ENCODE measurements at places on chromosomes 2 and 18.

- DNase-seq = no peak
These were observed 123.6 kb upstream of the EPB41L3 start for GRCh38 chr18:5667356-5667755.

DNA sequence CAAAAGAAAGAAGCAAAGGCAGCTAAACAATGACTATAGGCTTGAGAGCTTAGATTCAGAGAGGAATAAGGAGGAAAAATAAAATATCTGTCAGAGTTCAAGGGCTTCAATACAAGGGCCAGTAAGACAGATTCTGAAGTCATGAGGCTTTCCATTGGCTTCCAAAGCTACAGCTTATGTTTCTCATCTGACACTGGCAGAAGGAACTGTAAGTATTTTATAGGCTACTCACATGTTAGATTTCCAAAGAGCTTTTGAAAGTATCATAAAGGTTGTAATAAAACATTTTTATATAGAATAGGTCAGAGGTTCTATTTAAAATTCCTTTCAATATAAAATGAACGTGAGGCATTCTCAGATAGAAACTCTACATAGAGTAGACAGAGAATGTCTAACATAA is 746.6 kb upstream of the NXPH2 start:
- DNase-seq = no peak

DNA sequence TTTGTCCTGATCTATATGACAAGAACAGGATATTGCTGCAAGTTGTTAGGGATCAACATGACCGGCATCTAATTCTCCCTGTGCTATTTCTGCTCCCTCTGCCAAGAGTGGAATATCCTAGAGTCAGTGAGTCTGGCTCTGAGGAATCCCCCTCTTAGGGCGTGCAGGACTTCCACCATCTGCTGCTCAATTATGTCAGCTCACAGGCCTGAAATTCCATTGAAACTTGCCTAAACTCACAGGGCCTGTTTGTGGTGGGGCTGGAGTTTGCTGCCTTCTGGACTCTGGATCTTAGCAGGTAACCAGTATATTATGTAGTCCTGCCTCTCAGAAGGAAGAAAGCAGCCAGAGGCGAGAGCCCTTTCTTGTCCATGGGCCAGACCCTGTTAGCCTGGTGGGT is 323.0 kb downstream of the TSN start:
- no peak for DNase-seq

DNA sequence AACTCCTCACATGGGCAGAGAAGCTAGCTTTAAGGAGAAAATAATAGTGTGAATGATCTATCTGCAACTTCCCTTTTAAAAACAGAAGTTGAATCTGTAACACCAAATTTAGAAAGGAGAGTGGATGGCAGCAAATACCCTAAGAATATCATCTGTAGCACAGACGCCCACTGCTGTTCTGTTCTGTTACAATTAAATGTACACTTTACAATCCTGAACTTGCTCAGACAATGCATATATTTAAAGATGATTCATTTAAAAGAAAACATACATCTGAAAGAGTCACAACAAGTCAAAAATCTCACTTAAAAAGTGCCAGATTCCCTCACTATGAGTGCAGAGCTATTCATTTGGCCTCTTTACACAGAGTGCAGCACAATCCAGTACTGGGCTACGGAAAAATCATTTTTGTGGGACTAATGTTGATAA is 8.0 kb upstream of the SERTAD2 start:
- DNase-seq = no peak

DNA sequence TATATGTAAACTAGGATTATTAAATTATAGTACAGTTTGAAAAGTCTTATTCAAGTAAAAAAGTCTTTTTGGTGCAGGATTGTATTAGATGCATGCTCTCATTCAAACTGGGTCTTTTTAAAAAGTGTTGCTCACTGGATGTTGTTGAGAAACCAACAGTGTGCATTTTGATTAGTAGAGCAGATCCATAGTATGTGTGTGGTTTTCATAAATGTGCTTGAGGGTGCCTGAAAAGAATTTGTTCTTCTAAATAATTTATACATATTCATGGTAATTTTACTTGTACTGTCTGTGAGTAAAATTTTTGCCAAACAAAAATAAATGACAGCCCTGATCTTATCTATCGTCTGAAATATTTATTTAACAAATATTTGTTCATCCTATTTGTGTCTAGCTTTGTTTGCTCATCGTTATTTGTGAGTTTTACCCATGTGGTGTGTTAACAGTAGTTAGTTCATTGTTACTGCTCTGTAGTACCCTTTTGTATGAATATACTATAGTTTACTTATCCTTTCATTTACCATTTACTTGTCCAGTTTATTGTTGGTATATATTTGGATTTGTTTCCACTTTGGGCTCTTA is 50.4 kb downstream of the PTPN4 start:
- no peak for DNase-seq

GRCh38 chr2:220894069-220894468 is 678.0 kb downstream of the EPHA4 start:
- DNase-seq = no peak

GRCh38 chr2:147679191-147679954 is 165.5 kb upstream of the ACVR2A start:
- no peak for DNase-seq

GRCh38 chr2:198890490-198890889 is 567.2 kb downstream of the SATB2 start:
- no peak for DNase-seq

DNA sequence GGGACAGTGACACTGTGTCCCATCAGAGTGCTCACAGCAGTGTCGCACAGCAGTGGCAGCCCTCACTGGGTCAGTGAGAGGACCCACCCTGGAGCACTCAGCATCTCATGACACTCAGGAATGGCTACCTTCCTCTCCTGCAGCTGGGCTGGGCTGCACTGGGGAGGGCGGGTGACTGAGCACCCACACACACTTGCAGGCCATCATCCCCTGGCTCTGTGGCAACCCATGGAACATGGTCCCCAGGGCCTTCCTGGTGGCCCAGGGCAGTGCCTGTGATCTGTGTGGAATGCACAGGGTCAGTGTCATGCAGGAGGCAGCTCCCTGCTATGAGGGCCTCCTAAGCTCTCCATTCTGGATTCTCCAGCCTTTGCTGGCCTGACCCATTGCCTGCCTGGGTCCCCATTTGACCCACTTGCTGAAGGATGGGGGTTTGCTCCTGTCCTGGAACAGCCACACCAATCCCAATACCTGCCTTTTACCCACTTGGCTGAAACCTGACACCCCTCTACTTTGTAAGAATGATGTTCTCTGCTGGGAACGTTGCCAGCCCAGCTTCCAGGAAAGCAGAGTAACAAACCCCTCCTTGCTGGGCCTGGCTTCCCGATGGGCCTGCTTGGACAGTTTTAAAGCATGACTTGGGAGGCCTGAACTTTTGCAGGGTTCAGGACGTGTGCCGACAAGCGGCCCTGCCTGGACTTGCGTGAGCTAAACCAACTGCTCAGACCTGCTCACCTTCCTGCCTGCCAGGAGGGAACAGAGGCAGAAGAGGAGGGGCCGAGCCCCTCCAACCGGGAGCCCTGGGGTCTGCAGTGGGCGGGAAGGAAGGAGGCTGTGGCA is 13.7 kb downstream of the HS6ST1 start:
- DNase-seq = peak; percentile 95

GRCh38 chr2:40457837-40458236 is 5.9 kb upstream of the SLC8A1 start:
- no peak for DNase-seq

DNA sequence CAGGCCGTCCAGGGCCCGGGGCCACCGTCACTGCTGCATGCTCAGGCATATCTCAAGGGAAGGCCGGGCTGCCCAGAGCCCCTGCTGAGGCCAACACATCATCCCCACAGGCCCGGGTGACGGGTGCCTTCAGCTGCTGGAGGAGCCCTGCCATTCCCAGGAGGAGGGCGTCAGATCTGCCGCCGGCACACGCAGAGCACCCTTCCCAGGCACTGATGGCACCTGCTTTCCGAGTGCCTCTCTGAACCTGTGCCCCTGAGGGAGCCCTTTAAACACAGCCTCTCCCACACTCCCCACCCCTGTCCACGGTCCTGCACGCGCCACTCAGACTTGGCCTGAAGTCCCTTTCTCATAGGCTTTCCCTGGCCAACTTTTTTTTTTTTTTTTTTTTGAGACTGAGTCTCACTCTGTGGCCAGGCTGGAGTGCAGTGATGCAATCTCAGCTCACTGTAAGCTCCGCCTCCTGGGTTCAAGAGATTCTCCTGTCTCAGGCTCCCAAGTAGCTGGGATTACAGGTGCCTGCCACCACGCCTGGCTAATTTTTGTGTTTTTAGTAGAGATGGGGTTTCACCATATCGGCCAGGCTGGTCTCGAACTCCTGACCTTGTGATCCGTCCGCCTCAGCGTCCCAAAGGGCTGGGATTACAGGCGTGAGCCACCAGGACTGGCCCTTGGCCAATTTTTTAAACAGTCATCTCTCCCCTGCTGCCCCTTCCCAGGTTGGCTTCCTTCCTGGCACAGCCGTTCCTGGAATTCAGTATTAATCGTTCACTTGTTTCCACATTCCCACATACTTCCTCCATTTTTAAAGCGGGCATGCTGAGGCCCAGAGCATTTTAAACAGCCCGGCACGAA is 211.7 kb downstream of the NDUFA10 start:
- DNase-seq = no peak

DNA sequence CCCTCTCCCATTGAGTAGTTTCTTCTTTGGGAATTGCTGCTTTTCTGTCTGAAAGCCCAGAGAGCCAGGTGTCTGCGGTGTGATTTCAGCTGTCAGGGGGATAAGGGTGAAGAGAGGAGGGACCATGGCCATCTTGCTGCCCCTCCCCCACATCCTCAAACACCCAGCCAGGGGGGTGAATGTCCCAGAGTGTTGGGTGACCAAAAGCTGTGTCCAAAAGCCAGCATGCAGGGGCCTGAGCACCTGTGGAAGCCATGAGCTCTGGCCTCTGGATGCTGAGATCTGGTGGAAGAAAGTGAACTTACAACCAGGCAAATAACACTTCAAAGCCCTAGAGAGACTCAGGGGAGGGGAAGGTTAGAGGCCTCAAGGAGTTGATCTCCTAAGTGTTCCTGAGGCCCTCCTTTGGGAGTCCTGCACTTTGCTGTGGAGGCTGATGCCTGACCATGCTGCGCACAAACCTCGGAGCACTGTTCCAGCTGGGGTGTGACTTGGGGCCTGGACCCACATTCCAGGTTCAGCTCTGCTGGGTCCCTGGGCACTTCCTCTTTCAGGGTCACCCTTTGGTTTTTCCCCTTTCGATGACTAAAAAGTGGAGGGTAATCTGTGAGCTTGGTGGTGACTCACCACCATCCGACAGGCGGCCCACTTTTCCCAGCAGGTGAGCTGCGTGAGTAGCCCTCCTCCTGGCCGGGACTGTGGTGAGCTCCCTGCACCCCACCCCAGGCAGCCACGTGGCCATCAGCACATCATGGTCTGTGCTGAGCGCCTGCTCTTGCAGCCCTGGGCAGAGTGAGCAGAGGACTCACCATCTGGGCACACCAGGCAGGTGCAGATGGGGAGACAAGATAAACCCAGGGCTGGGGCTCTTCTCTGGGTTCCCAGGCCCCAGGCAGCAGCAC is 66.8 kb upstream of the FOSL2 start:
- no peak for DNase-seq

GRCh38 chr2:24763843-24764242 is 29.3 kb downstream of the PTRHD1 start:
- DNase-seq = no peak

- no peak for DNase-seq
These were observed 24.2 kb downstream of the STEAP3 start for GRCh38 chr2:119247844-119248271.

DNA sequence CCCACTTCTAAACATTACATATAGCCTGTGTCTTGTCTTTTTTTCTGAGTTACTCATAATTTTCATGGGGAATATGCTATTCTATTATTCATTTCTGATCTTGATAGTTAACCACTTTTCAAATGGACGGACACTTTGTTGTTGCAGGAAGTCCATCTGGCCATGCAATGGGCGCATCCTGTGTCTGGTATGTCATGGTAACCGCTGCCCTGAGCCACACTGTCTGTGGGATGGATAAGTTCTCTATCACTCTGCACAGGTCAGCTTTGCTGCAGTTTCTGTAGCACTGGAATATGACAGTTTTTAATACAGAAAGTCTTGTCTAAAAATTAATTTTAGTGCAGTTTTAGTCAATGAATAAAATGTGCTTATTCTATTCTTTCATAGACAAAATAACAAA is 3.3 kb downstream of the G6PC2 start:
- DNase-seq = no peak

GRCh38 chr2:72961853-72962468 is 44.6 kb downstream of the EMX1 start:
- no peak for DNase-seq

- DNase-seq = no peak
These were observed 12.8 kb upstream of the GNLY start for GRCh38 chr2:85681372-85681763.

DNA sequence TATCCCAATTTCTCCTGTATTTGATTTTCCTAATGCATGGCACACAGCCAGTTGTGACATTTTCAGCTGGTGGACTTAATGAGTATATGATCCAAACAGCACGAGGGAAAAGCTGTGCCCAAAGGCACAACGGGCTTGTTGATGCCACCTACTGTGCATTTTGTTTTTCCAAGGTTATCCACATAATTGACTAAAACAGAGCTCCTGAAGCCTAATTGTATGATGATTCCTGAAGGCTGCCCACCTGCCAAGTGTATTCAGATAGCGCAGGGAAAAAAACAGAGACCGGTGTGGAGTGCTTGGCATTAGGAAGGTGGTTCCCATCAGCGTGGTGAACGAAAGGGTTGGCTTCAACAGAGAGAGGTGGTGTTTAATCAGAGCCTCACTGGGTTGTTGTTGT is 14.9 kb downstream of the RBMS1 start:
- DNase-seq = no peak

DNA sequence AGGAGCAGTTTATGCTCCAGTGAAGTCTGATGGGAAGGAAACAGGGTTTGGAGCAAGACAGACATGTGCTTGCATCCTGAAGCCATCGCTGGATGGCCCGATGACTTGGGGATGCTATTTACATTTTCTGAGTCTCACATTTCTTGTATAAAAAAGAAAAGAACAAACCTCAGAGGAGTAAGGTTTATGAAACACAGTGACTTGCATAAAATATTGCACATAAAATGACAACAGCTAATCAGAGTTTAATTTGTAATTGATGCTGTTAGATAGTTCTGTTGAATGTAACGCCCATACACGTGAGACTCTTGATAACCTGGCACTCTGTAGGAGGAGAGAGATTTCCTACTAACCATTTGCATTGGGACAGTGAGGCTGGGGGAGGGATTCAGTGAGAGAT is 16.5 kb downstream of the PRELID3A start:
- DNase-seq = no peak

DNA sequence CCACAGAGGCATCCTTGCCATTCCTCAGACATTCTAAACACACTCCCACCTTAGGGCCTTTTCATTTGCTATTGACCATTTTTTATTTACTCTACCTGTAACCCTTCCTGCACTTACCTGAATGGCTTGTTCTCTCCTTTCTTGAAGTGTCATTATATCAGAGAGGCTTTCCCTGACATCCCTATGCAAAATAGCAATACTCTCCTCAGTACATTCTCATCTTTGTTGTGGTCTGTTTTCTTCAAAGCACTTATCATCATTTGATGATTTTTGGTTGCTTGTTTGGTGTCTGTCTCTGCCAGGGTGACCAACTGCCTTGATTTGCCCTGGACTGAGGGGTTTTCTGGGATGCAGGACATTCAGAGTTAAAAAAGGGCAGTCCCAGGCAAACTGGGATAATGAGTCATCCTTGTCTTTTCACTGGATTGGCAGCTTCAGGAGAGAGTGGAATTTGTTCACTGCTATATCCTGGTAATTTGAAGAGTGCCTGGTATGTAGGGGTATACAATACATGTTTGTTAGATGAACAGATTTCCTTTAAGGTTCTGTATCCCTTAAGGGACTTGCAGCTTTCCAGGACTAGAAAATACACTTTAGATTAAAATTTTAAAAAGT is 102.4 kb downstream of the BABAM2 start:
- no peak for DNase-seq

- no peak for DNase-seq
These were observed 396 bp downstream of the CNOT9 start for GRCh38 chr2:218569038-218569431.

Data from AG09319 (cell line).